Natural killer cell (primary cell): ENCODE measurements at places on chromosomes 6 and 20. TPM values are rescaled to one million over a fixed set of nuclear protein-coding genes. Genes with fewer than 3 reads are reported as not detected.

DNA sequence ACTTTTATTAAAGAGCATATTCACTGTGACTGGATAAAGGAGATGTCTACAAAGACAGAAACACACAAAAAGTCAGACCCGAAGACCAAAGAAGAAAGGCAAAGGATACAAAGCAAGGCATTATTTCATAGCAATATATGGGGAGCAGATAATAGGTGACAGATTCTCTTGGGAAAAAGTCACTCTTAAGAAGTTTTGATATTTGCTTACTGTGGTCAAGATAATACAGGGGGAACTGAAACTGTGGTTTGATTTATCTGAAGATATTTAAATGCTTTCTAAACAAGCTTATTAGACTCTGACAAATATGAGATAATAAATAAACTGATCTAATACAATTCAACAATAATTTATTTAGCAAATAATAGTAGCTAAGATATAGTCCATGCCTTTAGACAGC lies 14.7 kb downstream of the CYP39A1 start:
- H3K4me3 ChIP-seq = no peak overlapping the region
- no peak for DNase-seq
- no peaks in the 10 kb centered on the region for H3K36me3 ChIP-seq

DNA sequence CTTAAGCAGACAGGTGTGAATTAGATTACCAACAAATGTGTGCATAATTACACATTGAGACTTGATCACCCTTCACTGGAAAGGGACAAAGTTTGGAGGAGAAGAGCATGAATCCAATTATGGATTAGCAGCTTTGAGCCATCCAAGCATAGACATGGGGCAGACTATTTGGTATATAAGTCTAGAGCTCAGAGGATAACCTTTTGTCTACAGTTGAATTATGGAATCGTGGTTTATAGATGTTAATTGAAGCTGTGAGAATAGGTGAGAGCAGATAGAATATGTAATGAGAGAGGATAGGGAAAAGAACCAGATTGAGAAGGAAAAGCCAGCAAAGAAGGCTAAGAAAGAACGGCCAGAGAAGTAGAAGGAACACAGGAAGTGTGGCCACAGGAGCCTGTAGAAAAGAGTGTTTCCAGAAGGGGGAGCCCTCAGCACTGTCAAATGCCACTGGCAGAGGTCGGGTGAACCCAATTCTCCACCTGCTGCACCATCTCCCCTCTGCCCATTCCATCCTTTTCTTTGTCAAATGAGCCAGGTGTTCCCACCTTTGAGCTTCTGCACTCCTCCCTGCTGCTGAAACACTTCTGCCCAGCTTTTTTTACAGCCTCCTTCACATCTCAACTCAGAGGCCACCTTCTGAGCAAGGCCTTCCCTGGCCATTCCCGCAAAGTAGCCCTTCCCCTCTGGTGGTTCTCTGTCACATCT lies 7.3 kb downstream of the DNTTIP1 start:
- H3K27me3 ChIP-seq = no peaks in the 10 kb centered on the region
- no peak overlapping the region for H3K27ac ChIP-seq
- peak; percentile 81 for DNase-seq
- H3K4me1 ChIP-seq = peaks cover 10% of the 10 kb centered on the region
- no peak overlapping the region for H3K4me3 ChIP-seq

GRCh38 chr6:139738801-139739455 lies 364.5 kb upstream of the CITED2 start:
- no peak for DNase-seq
- no peaks in the 10 kb centered on the region for H3K27me3 ChIP-seq
- H3K27ac ChIP-seq = no peak overlapping the region
- no peak overlapping the region for H3K4me3 ChIP-seq
- H3K36me3 ChIP-seq = no peaks in the 10 kb centered on the region

GRCh38 chr6:11493974-11494373 lies 43.6 kb upstream of the TMEM170B start:
- no peaks in the 10 kb centered on the region for H3K36me3 ChIP-seq
- no peak overlapping the region for H3K27ac ChIP-seq
- H3K27me3 ChIP-seq = no peaks in the 10 kb centered on the region
- peaks cover 3% of the 10 kb centered on the region for H3K4me1 ChIP-seq
- no peak overlapping the region for H3K4me3 ChIP-seq

- no peaks in the 10 kb centered on the region for H3K4me1 ChIP-seq
- DNase-seq = no peak
These were observed 86.0 kb upstream of the IYD start for GRCh38 chr6:150282806-150283205.

DNA sequence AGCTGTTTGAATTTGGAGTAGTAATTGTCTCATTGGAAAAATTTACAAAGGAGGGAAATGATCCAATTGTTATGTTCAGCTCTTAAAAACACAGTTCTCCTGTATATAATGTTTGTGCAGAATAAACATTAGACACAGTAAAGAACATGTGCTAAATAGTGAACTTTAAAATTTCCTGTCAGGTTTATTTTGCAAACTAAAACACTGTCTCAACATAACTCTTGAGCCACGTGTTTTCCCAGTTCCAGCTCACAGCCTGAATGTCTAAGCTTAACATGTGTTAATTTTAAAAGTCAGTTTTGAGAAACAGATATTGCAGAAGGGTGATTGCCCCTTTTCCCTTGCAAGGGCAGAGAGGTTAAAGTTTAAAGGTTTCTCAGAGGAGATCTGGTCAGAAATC lies 20.6 kb downstream of the EPHA7 start:
- no peak overlapping the region for H3K4me3 ChIP-seq
- H3K4me1 ChIP-seq = no peaks in the 10 kb centered on the region
- DNase-seq = no peak
- no peaks in the 10 kb centered on the region for H3K36me3 ChIP-seq

GRCh38 chr6:27280064-27280539 lies 32.0 kb downstream of the POM121L2 start:
- no peak overlapping the region for H3K27ac ChIP-seq
- no peak for DNase-seq
- no peaks in the 10 kb centered on the region for H3K36me3 ChIP-seq
- H3K27me3 ChIP-seq = peaks cover 79% of the 10 kb centered on the region
- H3K4me1 ChIP-seq = no peaks in the 10 kb centered on the region

GRCh38 chr20:41011551-41012067 lies 17.0 kb upstream of the TOP1 start:
- H3K27ac ChIP-seq = no peak overlapping the region
- no peaks in the 10 kb centered on the region for H3K36me3 ChIP-seq

DNA sequence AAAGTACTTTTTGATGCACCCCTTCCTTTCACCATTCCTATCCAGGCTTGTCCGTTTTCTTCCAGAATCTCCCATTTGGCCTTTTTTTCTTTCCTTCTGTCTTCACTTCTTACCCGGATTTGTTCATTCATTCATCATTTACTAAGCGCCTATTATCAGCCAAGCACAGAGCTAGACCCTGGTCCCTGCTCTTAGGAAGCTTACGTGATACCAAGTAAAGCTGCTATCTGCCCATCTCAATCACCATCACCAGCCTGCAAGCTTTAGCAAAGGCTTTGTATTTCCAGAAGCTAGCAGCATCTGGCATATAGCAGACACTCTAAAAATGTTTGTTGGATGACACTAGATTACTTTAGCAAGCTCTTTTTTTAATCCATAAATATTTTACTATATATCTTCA lies 4.8 kb downstream of the NDRG3 start:
- no peak overlapping the region for H3K27ac ChIP-seq
- no peak for DNase-seq
- peaks cover 11% of the 10 kb centered on the region for H3K4me1 ChIP-seq
- H3K36me3 ChIP-seq = no peaks in the 10 kb centered on the region

DNA sequence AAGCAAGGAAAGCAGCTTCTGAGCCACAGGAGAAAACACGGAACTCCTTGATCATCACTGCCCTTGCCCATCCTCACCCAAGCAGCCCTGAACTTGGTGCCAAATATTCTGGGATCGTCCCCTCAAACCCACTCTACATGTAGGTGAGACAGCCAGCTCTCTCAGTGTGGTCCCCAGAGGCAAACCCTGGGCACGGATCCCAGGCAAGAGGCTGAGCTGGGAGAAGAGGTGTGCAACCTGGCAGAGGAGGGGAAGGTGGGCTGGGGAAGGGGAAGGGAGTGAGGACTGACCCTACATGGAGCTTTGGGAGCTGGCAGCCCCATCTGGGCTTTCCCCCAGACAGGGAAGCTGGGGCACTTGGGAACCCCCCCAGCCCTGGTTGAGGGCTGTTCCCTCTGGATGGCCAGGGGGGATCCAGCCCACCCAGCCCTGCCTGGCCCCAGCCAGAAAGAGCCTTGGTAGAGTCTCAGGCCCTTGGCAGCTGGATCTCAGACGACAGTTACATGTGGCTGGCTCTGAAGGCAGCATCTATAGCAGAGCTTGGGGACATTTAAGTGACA lies 186.2 kb upstream of the CST7 start:
- no peaks in the 10 kb centered on the region for H3K36me3 ChIP-seq
- H3K4me1 ChIP-seq = peaks cover 6% of the 10 kb centered on the region
- H3K27me3 ChIP-seq = no peaks in the 10 kb centered on the region
- no peak overlapping the region for H3K4me3 ChIP-seq
- DNase-seq = no peak

DNA sequence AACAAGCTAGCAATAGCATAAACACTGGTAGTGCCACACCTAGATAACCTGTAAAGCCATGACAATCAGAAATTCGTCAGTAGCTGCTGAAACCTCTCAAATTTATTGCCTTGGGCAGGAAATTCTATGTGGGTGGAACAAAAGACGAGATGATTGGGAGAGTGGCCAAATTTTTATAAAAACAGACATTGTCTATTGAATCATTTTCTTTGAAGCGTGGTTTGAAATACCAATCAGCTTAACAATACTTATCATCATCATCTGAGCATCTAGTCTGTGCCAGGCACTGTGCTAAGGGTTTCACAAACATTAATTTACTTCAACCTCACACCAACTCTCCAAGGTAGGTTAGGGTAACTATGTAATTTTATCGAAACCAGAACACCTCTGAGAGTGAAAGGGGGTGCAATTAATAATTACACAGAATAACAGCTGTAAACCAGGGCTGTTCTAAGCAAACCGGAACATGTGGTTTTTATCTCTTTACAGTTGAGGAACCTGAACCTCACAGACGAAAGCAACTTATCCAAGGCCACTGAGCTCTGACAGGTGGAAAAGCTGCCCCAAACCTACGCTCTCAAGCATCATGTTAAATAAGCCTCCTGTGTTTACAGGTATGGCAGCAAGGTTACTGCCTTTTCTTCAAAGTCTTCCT lies 43.4 kb downstream of the NHSL1 start:
- no peaks in the 10 kb centered on the region for H3K27me3 ChIP-seq
- peaks cover 2% of the 10 kb centered on the region for H3K4me1 ChIP-seq
- H3K36me3 ChIP-seq = no peaks in the 10 kb centered on the region
- peak; percentile 70 for DNase-seq

- no peak overlapping the region for H3K4me3 ChIP-seq
- no peaks in the 10 kb centered on the region for H3K27me3 ChIP-seq
- no peak overlapping the region for H3K27ac ChIP-seq
- no peaks in the 10 kb centered on the region for H3K4me1 ChIP-seq
These were observed 334.0 kb upstream of the NT5E start for GRCh38 chr6:85115876-85116275.

DNA sequence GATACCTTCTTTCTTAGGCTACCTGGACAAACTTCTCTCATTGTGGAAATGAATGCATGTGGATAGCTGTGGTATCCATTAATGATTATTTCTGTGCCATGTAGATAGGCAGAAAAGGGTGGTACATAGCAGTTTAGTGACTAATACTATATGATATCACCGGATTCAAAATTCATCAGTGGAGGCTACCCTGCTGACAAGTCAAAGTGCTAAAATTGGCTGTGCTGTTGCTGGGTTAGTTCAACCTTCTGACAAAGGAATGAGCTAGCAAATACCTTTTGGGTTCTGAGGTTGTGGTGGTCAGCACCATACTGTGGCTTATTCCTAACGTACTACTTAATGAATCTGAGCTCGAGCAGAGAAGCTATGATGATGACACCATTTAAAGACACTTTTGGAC lies 109.1 kb downstream of the TFAP2B start:
- no peak overlapping the region for H3K4me3 ChIP-seq
- H3K27ac ChIP-seq = no peak overlapping the region
- no peak for DNase-seq

GRCh38 chr20:4195499-4195898 lies 180.1 kb upstream of the RNF24 start:
- H3K4me1 ChIP-seq = no peaks in the 10 kb centered on the region
- H3K27me3 ChIP-seq = no peaks in the 10 kb centered on the region
- no peak for DNase-seq

Gene PGM3
- total RNA-seq = 16.6 TPM

Gene STK38
- total RNA-seq = 105 TPM

Gene FHL5
- total RNA-seq = not detected

Gene ASXL1
- total RNA-seq = 108 TPM

Gene IMPG1
- total RNA-seq = not detected

Gene TMEM63B
- total RNA-seq = 24.7 TPM

Gene RPP40
- total RNA-seq = 1.3 TPM

Gene RSPH9
- total RNA-seq = not detected
